ENCODE measurements at places on chromosomes 2 and 18. TPM values are rescaled to one million over a fixed set of nuclear protein-coding genes. Genes with fewer than 3 reads are reported as not detected.

Gene MRO
- polyA plus RNA-seq = 6.9 TPM

Gene GPR35
- 1.7 TPM for polyA plus RNA-seq

Gene LIPG
- 4.8 TPM for polyA plus RNA-seq

Gene AQP12B
- not detected for polyA plus RNA-seq

Gene CFAP210
- polyA plus RNA-seq = 0.65 TPM

Gene DTNA
- 6.2 TPM for polyA plus RNA-seq

Gene GPR55
- polyA plus RNA-seq = not detected

Gene MALL
- 9.7 TPM for polyA plus RNA-seq

Gene TMEM185B
- 8.0 TPM for polyA plus RNA-seq

Gene SERPINB4
- polyA plus RNA-seq = not detected

Gene GNLY
- 8.1 TPM for polyA plus RNA-seq

Gene TMEM131
- 8.0 TPM for polyA plus RNA-seq

Gene NCKAP5
- polyA plus RNA-seq = 1.8 TPM

DNA sequence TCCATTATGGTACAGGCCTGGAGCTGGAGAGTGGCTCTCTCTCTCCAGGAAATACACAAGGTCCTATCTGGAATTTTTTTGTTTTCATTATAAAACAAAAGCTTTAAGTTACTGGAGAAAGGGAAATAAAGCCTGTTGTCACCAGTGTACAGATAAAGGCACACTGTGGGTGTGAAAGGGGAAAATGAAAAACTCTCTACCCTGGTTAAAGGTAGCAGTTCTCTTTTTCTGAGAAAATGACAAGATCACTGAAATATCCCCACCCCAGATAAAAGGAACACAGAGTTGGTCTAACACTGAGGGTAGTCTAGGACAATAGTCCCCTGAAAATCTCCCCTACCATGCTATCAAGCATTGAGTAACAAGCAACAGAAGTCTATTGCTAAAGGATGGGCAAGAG, 438.7 kb downstream of the MBD2 start:
- no peak for DNase-seq

DNA sequence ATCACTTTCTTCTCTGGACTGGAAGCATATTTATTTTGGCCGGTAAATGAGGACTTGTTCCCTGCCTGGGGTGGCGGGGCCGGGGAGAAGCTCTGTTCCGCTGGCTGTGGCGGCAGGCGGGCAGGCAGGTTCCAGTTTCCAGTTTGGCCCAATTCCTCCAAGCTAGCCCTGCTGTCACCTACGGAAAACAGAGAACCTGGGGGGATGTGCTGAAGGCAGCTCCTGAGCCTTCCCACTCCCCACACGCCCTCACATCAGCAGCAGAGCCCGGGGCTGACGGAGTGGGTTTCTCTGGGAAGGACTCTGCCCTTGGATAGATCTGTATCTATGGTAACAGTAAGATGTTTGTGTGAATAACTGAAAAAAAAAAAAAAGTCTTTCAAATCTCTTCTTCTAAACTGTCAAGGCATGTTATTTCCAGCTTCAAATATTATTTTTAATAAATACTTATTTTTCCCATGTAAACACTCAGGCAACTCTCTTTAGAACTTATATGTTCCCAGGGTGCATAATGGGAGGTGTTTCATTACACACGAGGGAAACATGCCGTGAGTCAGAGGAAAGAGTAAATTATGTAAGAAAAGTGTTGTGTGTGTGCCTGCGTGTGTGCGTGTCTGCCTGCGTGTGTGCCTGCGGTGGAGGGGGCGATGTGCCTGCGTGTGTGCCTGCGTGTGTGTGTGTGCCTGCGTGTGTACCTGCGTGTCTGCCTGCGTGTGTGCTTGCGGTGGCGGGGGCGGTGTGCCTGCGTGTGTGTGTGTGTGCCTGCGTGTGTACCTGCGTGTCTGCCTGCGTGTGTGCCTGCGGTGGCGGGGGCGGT, 116.1 kb upstream of the ZNF516 start:
- DNase-seq = no peak

GRCh38 chr2:209511637-209512036, 87.8 kb downstream of the MAP2 start:
- no peak for DNase-seq

DNA sequence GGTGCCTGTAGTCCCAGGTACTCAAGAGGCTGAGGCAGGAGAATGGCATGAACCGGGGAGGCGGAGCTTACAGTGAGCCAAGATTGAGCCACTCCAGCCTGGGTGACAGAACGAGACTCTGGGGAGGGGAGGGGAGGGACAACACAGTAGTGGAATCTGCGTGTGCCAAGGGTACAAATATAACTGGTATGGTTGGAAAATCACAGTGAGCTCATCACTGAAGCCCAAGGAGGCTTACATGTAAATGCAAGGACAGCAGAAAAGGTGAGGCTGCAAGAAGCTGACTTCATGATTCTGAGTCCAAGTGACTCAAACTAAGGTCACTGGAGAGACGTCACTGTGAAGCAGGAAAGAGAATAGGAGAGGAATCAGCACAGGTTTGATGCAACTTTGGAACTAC, 9.2 kb downstream of the SEPTIN10 start:
- no peak for DNase-seq

- DNase-seq = no peak
Observed at GRCh38 chr2:239590276-239590675, 189.5 kb upstream of the HDAC4 start.

DNA sequence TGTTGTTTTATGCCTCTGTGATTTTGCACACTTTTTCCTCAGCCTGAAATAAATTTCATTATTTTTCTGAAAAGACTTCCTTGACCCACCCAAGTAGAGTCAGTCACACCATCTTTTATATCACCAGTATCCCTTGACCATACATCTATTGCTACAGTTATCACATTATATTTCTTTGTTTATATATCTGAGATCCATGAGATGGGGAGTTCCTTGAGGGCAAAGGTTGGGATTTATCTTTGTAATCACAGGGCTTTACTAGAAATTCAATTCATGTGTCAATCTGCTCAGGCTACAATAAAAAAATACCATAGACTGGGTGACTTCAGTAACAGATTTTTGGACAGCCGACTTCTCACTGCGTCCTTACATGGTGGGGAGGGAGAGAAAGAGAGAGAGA, 12.8 kb upstream of the RNF138 start:
- no peak for DNase-seq

- no peak for DNase-seq
Observed at GRCh38 chr18:60040971-60041370, 141.2 kb downstream of the PMAIP1 start.

DNA sequence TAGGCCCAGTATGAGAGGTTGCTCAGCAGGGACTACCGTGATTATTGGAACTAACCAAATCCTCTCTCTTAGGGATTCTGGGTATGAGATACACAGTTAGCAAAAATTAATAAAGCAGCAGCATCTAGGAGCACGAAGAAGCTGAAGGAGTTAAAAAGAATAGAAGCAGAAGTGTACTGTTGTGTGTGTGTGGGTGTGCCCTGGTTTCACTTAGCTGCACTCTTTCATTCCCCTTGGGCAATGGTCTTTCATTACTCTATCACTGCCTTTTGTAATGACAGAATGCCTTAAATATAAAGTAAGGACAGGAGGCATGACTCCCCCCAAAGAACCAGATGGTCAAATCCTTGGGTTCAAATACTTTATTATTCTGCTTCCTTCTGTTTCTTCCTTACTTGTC, 115.9 kb upstream of the CD302 start:
- DNase-seq = no peak

DNA sequence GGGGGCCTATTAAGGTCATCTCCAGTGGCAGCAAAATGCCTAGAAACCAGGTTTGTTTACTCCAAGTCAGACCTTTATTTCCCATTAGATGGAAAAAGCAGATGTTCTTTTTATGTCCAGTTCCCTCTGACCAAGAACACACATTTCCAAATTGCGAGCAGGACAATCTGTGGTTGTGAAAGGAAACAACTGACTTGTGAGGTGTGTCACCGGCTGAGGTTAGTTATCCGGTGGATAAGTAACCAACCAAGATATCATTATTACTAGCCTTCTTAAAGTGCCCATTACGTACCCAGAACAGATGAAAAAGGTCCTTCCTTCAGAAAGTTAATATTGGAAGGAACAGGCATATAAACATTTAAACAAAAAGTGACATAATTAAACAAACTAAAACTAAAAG, 112.9 kb downstream of the THADA start:
- no peak for DNase-seq

DNA sequence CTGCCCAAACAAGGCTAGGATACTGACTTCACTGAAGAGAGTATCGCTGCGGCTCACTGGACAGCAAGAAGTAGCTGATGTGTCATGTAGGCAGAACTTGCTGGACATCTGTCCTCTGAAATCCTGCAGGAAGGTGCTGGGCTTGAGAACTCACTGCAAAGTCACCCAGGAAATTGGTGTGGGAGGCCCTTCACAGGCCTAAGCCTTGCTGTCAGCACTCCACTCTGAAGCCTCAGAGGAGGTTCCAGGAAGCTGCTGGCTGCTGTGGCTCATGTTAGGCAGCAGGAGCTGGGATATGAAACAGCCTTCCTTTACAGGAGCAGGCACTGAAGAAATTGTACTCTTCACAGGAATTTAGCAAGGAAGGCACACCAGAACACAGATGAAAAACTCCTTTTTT, 88.3 kb upstream of the CCDC68 start:
- DNase-seq = no peak

- DNase-seq = no peak
Observed at GRCh38 chr2:202149936-202150335, 76.9 kb downstream of the KIAA2012 start.

- DNase-seq = no peak
Observed at GRCh38 chr2:138962686-138963085, 182.5 kb upstream of the NXPH2 start.

- no peak for DNase-seq
Observed at GRCh38 chr18:67363694-67364093, 152.8 kb downstream of the DSEL start.

GRCh38 chr2:220001751-220002150, 374.3 kb downstream of the SLC4A3 start:
- no peak for DNase-seq

DNA sequence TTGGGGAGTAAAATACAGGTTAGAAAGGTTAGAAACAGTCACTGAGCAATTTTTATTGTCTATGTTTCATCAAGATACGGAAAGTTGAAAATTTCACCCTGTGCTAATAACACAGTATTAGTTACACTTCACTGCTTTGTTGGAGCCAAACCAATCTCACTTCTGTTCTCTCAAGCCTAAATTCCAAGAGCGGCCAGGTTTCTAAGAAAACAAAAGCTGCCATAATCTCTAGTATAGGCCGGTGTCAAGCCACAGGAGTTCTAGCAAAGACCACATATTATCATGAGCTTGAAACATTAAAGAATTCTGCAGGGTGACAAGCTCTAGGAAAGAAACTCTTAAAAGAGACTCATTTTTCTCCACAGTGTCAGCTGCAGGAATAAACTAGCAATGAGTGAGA, 128.7 kb downstream of the TXNL1 start:
- DNase-seq = peak; percentile 44

GRCh38 chr2:46225150-46225625, 72.0 kb upstream of the EPAS1 start:
- DNase-seq = no peak

DNA sequence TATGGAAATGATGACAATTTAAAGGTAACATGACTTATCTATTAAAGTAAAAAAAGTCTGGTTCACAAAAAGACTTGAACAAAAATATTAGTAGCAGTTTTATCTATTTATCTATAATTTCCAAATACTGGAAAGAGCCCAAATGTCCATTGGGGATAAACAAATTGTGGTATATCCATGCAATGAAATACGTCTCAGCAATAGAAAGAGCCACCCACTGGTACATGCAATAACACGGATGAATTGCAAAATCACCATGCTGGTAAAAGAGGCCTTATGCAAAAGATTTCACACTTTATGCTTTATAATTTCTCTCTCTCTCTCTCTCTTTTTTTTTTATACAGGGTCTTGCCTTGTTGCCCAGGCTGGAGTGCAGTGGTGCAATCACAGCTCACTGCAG, 91.4 kb upstream of the ASAP2 start:
- DNase-seq = no peak

All from kidney (tissue), 22 donors.